Articular chondrocyte of knee joint (primary cell): ENCODE measurements at places on chromosomes 12 and 14. TPM values are rescaled to one million over a fixed set of nuclear protein-coding genes. Genes with fewer than 3 reads are reported as not detected.

The AKAP6 gene
- total RNA-seq = 5.3 and 8.8 TPM in 2 replicates

The NPFF gene
- total RNA-seq = not detected in 2 replicates

The OASL gene
- 0.52 and 1.5 TPM in 2 replicates for total RNA-seq

The TCL1B gene
- total RNA-seq = not detected in 2 replicates

The KCNJ8 gene
- 0.22 and 0.26 TPM in 2 replicates for total RNA-seq

The ESRRB gene
- 0.11 and 0.13 TPM in 2 replicates for total RNA-seq

The TTLL5 gene
- 26.3 and 32.4 TPM in 2 replicates for total RNA-seq

The ABHD12B gene
- total RNA-seq = not detected in 2 replicates

The UNC79 gene
- 0.11 TPM in 1 of 2 replicates, not detected in the other for total RNA-seq

The CDH24 gene
- 4.1 and 4.6 TPM in 2 replicates for total RNA-seq

The SOAT2 gene
- total RNA-seq = under 0.01 and 0.11 TPM in 2 replicates

The CHGA gene
- not detected in 2 replicates for total RNA-seq

The BDKRB1 gene
- total RNA-seq = 13.2 and 21.7 TPM in 2 replicates

The ZNF410 gene
- 73.8 and 85.0 TPM in 2 replicates for total RNA-seq

The KRT79 gene
- total RNA-seq = not detected in 2 replicates

The CHFR gene
- total RNA-seq = 24.8 and 31.2 TPM in 2 replicates

The PTCSC3 gene
- not detected in 2 replicates for total RNA-seq

The PLA2G1B gene
- total RNA-seq = not detected in 2 replicates

The KLRC4 gene
- total RNA-seq = not detected in 2 replicates

The RITA1 gene
- 17.6 and 20.9 TPM in 2 replicates for total RNA-seq

The DHRS4L2 gene
- total RNA-seq = 9.3 and 12.0 TPM in 2 replicates

The MYF5 gene
- not detected in 2 replicates for total RNA-seq

The C12orf54 gene
- 0.22 TPM in 1 of 2 replicates, not detected in the other for total RNA-seq

The CD27 gene
- total RNA-seq = 0.22 TPM in 1 of 2 replicates, not detected in the other

The FRMD6 gene
- total RNA-seq = 330 and 348 TPM in 2 replicates

The SDR9C7 gene
- not detected in 2 replicates for total RNA-seq

The A2M gene
- total RNA-seq = 3.9 and 6.5 TPM in 2 replicates

The NTN4 gene
- 116 and 160 TPM in 2 replicates for total RNA-seq

The FOXN3 gene
- total RNA-seq = 50.9 and 59.7 TPM in 2 replicates

The OAS2 gene
- 7.8 and 8.4 TPM in 2 replicates for total RNA-seq

The CDKN3 gene
- total RNA-seq = 61.0 and 73.4 TPM in 2 replicates

The PTPRR gene
- not detected in 2 replicates for total RNA-seq

The RIMKLB gene
- total RNA-seq = 16.5 and 18.1 TPM in 2 replicates

The KRT83 gene
- total RNA-seq = not detected in 2 replicates

The P2RX7 gene
- 2.5 and 5.7 TPM in 2 replicates for total RNA-seq

The SCN8A gene
- 41.7 and 42.1 TPM in 2 replicates for total RNA-seq

The PRB2 gene
- total RNA-seq = not detected in 2 replicates

The PAX9 gene
- under 0.01 and 0.22 TPM in 2 replicates for total RNA-seq

The FBLN5 gene
- total RNA-seq = 26.3 and 32.3 TPM in 2 replicates

The MCRS1 gene
- total RNA-seq = 36.2 and 45.9 TPM in 2 replicates

The SLC38A4 gene
- 5.4 and 8.1 TPM in 2 replicates for total RNA-seq

The AQP2 gene
- total RNA-seq = not detected in 2 replicates

The PTPRB gene
- total RNA-seq = under 0.01 and 0.32 TPM in 2 replicates

The DPY19L2 gene
- total RNA-seq = 0.65 and 1.1 TPM in 2 replicates

The CMKLR1 gene
- total RNA-seq = 68.3 and 121 TPM in 2 replicates

The SLCO1B1 gene
- total RNA-seq = not detected in 2 replicates

The SMCO2 gene
- total RNA-seq = 0.43 and 1.6 TPM in 2 replicates

The PRH2 gene
- total RNA-seq = 0.54 TPM in 1 of 2 replicates, not detected in the other
